Stimulated activated CD4-positive, alpha-beta T cell treated with anti-CD3 and anti-CD28 coated beads, TNF-alpha, amount 100 ng/mL, for 48 hours (primary cell): ENCODE measurements at places on chromosomes 4 and X.

DNA sequence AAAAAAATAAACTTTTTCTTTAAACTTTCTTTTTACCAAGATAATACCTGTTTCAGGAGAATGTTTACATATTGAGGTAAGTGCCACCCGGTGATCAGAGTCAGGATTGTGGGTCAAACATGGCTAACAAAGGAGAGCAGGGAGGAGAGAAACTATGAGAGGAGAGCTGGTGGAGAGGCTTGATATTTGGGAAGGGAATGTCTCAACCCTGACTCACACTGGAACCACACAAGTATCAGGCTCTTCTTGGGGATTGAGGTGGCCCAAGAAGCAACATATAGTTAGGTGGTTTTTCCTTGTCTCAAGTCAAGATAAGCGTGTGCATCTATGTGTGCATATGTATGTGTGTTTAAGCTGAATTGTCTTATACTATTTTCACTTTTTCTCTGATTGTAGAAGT lies 6.7 kb downstream of the TCEAL1 start:
- no peak for DNase-seq

GRCh38 chr4:130479674-130480073 lies 1383.7 kb downstream of the C4orf33 start:
- DNase-seq: no peak

- no peak for DNase-seq
These were observed 325.3 kb upstream of the RASGEF1B start for GRCh38 chr4:81796790-81797528.

DNA sequence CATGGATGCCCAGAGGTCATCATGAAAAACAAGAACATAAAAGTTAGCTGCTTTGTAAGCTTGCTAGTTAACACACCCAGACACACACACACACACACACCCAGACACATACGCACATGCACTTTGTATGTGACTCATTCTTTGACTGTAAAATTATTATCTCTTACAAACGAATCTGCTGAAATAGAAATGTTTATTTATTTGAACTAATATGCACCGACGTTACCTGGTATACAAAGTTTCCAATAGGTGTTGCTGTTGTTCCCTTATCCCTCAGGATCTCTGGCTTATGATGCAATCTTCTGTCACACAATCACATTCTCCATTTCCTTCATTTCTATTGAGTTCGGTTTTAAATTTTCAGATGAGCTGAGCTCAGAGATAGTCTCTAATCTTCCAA lies 209.3 kb downstream of the PTTG2 start:
- no peak for DNase-seq

GRCh38 chr4:7744142-7744804 lies 195.4 kb downstream of the AFAP1 start:
- no peak for DNase-seq

DNA sequence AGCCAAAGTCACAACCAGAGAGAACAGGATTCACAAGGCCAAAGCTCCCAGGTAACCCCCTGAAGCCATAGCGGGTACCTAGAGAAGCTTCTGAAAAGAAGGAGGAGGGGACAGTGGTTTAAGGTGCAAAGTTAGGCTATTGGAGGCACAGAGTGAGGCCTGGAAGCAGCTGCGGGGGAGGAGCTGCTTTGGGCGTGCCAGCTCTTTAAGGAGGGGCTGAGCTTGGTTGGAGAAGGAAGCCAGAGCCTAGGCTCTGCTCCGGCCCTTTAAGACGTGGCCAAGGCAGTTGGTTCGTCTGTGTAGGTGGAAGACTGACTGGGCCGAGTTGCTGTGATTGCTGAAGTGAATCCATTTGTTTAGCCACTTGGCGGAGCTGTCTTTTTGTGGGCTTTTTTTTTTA lies 1.5 kb downstream of the KLF8 start:
- no peak for DNase-seq

GRCh38 chrX:41097326-41097725 lies 12.1 kb downstream of the USP9X start:
- DNase-seq: no peak

DNA sequence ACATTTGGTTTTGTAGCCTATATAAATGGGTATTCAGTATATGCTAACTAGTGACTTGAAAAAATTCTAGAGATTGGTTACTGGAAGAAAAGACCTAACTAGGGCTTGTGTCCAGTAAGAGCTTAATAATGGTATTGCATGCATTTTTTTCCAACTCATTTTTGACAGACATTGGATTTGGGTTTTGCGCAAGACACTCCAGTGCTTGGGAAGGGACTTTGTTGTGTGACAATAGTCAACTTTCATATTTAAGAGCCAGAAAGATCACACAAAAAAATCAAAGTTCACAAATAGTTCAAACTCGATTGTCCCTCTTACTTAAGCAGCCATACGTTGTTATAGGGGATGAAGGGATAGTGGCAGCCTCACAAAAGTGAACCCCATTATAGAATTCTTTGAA lies 1.2 kb upstream of the HSD17B11 start:
- DNase-seq: no peak

GRCh38 chr4:169164669-169165415 lies 105.9 kb downstream of the SH3RF1 start:
- DNase-seq: no peak

- peak; percentile 15 for DNase-seq
These were observed 325.0 kb downstream of the ARHGAP10 start for GRCh38 chr4:148056879-148057278.

DNA sequence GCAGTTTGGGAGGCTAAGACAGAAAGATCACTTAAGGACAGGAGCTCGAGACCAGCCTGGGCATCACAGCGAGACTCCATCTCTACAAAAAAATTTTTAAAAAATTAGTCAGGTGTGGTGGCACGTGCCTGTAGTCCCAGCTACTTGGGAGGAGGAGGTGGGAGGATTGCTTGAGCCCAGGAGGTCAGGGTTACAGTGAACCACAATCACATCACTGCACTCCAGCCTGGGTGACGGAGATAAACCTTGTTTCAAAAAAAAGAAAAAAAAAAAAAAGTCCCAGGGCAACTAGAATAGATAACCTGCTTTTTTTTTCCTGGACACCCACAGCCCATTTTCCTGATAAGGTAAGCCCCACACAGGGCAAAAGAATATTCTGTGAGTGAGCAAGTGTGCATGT lies 96.3 kb downstream of the C4orf51 start:
- DNase-seq: no peak

- no peak for DNase-seq
These were observed 57.2 kb upstream of the PUDP start for GRCh38 chrX:7205037-7205577.

DNA sequence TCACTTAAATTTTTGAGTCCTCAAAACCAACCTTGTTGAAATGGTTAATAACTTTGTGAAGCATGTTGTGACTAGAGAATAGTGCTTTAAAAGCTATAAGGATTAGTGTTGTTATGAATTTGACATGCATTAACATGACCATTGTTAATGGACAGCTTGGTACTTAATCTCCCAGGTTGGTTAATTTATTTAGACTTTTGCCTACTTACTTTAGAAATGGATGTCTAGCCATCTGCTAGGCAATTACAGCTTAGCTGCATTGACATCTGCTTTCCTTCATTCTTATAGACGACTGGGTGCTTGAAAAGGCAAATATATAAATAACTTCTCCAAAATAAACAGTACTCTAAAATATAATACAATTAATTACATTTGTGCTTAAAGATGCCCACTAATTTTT lies 368.0 kb downstream of the CCSER1 start:
- no peak for DNase-seq

GRCh38 chrX:72021975-72022374 lies 109.7 kb downstream of the RTL5 start:
- no peak for DNase-seq

GRCh38 chrX:13540602-13541001 lies 28.8 kb upstream of the EGFL6 start:
- DNase-seq: no peak

DNA sequence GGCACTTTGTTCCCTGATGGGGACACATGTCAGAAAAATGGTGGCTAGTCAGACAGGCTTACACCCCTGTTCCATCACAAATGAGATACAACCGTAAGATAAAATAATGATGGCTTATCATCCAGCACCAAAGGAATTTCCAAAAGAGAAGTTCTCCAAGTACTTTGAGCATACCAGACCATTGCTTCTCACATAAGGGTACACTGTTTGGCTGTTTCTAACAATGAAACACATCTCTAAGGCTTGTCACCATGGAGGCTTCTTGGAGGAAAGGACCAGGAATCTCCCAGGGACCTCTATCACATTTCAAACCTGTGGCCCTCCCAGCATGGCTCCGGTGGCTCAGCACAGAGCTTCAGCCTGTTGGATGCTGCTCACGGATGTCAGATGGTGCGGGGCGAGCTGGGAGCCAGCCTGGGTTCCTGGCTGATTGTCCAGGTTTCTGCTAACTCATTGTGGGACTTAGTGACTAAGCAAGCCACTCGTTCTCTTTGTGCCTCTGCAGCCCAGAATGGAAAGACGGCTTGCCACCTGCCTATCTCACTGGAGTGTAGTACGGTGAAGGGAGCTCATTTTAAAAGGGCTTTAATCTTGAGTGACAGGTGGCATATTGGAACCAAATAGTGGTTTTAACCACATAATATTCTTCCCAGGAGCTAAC lies 54.5 kb downstream of the FHDC1 start:
- DNase-seq: no peak

DNA sequence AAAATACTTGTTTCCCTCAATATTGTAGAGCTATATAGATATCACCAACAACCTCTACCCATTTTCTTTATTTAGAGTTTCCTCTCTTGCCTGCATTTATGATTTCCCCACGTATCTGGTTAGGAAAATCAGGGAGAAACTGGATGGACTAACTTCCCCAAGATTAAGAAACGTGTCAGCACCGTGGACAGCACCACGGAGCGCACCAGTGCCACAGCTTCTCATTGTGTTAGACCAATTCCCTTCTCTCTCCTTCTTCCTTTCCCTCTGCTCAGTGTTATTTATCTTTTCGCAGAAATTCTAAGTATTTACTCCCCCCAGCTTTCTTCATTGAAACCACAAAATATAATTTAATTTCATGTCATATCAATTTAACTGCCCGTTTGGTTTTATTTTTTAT lies 568.6 kb upstream of the BOD1L1 start:
- no peak for DNase-seq

DNA sequence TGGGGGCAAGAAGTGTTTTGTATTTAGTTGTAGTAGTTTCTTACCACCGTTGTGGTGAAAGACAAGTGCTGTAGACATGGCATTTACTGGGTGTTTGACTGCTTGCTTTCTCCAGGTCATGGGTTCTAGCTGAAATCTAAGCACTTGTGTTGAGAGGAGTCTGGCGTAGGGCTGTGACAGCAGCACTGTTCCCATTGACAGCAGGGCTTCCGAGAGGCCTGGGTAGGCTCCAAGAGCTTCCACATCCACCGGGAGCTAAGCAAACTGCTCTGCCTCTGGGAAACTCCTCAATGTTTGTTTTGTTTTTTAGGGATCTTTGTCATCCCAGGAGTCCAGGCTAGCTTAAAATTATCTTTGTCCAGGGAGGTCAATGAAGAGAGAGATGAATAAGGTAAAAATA lies 44.3 kb downstream of the BMPR1B start:
- DNase-seq: no peak

DNA sequence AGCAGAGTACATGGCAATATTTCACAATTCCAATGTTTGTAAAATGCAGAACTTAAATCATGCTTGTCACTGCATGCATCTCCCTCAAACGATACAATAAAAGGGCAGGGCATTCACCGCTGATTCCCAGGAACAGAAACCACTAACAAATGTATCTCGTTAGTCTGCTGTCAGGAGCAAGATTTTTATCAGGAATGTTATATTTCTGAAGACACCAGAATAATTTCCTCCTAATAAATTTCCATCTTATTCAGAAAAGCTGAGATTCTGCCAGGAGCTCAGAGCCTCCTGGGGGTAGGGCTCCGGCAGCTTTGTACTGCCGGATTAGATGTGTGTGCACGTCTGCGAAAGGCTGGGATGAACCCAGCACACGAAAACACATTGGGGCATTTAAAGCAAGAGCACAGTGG lies 54.0 kb upstream of the LDB2 start:
- DNase-seq: no peak

- no peak for DNase-seq
These were observed at the start of gene RAB33B for GRCh38 chr4:139454111-139455045. RAB33B (plus strand) TSS chr4:139454121; CDS start chr4:139454196, 75 bp downstream.

DNA sequence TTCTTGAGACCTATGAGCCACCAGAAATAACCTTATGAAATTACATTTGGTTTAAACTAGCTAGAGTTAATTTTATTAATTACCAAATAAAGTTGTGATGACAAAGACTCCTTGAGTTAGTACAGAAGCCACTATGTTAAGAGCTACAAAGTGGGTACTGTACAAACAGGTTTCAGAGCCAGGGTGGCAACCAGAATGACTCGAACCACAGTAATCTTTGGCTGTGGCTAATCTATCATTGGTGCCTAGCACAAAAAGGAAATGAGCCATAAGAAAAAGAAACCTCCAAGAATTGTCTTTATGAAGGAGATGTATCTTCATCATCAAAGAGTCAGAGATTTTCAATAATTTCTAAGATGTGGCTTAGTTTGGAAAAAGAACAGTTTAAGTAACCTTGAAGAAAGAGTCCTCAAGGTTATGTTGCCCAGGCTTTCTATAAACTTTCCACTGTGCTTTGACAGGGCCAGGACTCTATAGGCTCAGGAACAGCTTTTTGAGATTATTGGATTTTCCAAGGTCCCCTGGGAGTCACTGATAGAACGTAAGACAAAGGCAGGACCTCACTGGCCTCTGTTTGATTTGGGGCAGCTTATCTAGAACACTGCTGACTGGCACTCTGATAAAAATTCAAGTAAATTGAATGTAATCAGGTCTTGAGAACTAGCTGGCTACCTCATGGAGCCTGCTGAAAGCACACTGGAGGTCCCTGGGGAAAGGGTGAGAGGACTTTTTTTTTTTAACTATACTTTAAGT lies 777.7 kb downstream of the STIM2 start:
- no peak for DNase-seq

GRCh38 chr4:120081726-120082125 lies 15.1 kb upstream of the MAD2L1 start:
- no peak for DNase-seq

GRCh38 chr4:185421366-185422124 lies 4.2 kb downstream of the UFSP2 start:
- no peak for DNase-seq

DNA sequence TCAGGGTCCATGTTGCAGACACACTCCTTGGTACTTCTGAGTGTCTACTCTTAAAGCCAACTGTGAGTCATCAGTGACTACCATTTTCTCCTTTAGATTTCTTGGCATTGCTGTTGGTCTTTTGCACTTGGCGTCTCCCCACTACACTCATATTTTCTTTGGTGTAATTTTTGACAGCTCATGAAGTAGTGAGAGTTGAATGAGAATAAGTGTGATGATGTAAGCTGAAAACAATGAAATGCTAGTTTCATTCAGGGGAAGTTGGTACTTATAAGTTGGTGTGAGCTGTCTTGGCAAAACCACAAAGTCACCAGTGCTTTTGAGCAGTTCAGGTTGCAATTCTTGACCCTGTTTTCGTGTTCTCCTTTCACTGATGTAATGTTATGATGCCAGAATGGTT lies 142.9 kb upstream of the ARX start:
- no peak for DNase-seq

- DNase-seq: no peak
These were observed 138.0 kb upstream of the FGF13 start for GRCh38 chrX:138849521-138849920.
